ENCODE measurements at places on chromosomes 2 and 18. TPM values are rescaled to one million over a fixed set of nuclear protein-coding genes. Genes with fewer than 3 reads are reported as not detected.

- H3K36me3 ChIP-seq = no peaks in the 10 kb centered on the region
- H3K4me3 ChIP-seq = no peak overlapping the region
- H3K27ac ChIP-seq = no peak overlapping the region
Observed at GRCh38 chr2:136059036-136059472, 58.9 kb downstream of the CXCR4 start.

The SLC4A5 gene
- total RNA-seq = not detected

DNA sequence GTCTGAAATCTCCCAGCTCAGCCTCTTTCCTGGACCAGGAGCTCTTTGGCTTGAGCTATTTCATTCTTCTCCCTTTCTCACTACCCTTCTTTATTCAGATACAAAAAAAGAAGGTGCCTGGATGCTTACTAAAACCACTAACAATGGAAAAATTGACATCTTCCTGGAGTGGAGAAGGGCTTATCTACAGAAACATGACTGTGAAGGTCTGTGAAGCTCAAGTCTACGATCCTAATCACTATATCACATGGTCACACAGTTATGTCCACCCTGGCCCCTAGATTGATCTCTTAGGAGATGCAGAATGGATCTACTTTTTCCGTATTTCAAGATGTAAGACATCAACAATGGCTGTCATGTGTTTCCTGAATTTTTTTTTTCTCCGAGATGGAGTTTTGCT lies 5.7 kb upstream of the KRCC1 start:
- DNase-seq = no peak
- no peak overlapping the region for H3K4me3 ChIP-seq
- no peaks in the 10 kb centered on the region for H3K27me3 ChIP-seq
- peaks cover 25% of the 10 kb centered on the region for H3K4me1 ChIP-seq

DNA sequence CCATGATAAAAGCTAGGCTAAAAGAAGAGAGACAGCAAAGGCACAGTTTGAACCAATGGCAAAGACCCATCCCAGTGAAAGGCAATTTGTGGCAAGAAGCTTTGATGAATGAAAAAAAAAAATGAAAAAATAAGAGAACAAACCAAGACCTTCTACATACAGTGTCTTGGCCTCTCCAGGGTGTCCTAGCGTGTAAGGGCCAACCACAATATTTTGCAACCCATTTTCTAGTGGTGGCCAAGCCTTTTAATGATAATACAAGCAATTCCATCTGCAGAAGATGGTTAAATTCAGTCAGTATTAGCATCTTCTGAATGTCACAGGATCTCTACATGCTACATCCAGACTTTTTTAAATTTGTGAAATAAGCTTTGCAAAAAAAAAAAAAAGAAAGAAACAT lies 270.4 kb downstream of the LRATD1 start:
- H3K27ac ChIP-seq = no peak overlapping the region
- H3K4me3 ChIP-seq = no peak overlapping the region
- no peaks in the 10 kb centered on the region for H3K4me1 ChIP-seq
- no peak for DNase-seq
- H3K27me3 ChIP-seq = no peaks in the 10 kb centered on the region

The ZSWIM2 gene
- total RNA-seq = not detected

- H3K27me3 ChIP-seq = no peaks in the 10 kb centered on the region
- H3K4me1 ChIP-seq = no peaks in the 10 kb centered on the region
- no peak overlapping the region for H3K4me3 ChIP-seq
- no peak overlapping the region for H3K27ac ChIP-seq
Observed at GRCh38 chr2:117523267-117523666, 291.2 kb upstream of the DDX18 start.

DNA sequence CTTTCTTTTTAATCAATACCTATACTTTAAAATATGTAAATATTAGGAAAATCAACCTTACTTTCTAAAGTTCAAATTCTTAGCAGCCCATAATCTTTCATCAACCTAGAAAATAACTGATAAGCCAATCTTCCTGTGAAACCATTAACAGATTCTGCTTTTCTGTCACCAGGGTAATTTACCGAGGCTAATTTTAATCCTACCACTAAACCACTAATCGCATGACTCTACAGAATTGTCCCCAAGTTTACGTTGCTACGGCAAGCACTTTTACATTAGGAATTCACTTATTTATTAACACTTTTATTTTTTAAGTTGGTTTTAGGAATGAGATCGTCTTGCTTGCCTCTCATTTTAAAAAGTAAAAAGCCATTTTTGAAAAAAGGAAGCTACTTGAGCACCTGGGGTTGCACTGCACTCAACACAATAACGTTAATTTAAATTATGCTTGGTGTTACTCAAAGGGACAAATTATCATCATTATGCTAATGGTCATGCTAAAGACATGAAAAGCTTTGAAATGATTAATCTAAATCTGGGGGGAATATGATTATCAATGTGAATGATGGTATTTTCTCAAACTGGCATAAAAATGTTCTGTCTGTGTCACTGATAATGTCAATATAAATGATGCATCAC lies 10.2 kb downstream of the ZNF516 start:
- no peak overlapping the region for H3K27ac ChIP-seq
- no peaks in the 10 kb centered on the region for H3K4me1 ChIP-seq
- H3K27me3 ChIP-seq = peaks cover 9% of the 10 kb centered on the region
- H3K36me3 ChIP-seq = no peaks in the 10 kb centered on the region

GRCh38 chr2:37005118-37005868 lies 39.0 kb upstream of the STRN start:
- no peak overlapping the region for H3K4me3 ChIP-seq
- no peak overlapping the region for H3K27ac ChIP-seq
- H3K36me3 ChIP-seq = peaks cover 42% of the 10 kb centered on the region
- DNase-seq = no peak
- peaks cover 2% of the 10 kb centered on the region for H3K4me1 ChIP-seq
- H3K27me3 ChIP-seq = no peaks in the 10 kb centered on the region

DNA sequence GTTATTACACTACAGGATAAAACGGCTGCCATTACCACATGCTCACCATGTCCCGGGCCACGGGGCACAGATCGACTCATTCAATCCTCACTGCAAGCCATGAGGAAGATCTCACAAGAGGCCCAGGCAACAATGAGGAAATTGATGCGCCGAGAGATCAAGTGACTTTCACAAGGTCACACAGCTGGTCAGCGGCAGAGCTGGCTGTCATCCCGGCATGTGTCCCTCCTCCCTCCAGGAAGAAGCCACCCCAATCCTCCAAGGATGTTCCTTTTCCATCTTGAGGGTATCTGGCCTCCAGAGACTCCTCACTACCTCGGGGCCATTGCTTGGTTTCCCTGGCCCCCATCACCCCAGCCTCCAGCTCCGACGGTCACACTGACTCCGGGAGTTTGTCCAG lies 65.3 kb upstream of the GLI2 start:
- H3K27ac ChIP-seq = no peak overlapping the region
- H3K4me1 ChIP-seq = no peaks in the 10 kb centered on the region
- no peaks in the 10 kb centered on the region for H3K36me3 ChIP-seq
- DNase-seq = no peak
- H3K4me3 ChIP-seq = no peak overlapping the region

GRCh38 chr2:67389788-67390187 lies 7.3 kb upstream of the ETAA1 start:
- no peak overlapping the region for H3K27ac ChIP-seq
- H3K4me3 ChIP-seq = no peak overlapping the region
- H3K4me1 ChIP-seq = no peaks in the 10 kb centered on the region

- no peaks in the 10 kb centered on the region for H3K4me1 ChIP-seq
- no peak overlapping the region for H3K27ac ChIP-seq
- H3K27me3 ChIP-seq = no peaks in the 10 kb centered on the region
- no peak for DNase-seq
Observed at GRCh38 chr2:58938988-58939387, 697.9 kb upstream of the FANCL start.

The CYBRD1 gene
- 22.4 TPM for total RNA-seq

DNA sequence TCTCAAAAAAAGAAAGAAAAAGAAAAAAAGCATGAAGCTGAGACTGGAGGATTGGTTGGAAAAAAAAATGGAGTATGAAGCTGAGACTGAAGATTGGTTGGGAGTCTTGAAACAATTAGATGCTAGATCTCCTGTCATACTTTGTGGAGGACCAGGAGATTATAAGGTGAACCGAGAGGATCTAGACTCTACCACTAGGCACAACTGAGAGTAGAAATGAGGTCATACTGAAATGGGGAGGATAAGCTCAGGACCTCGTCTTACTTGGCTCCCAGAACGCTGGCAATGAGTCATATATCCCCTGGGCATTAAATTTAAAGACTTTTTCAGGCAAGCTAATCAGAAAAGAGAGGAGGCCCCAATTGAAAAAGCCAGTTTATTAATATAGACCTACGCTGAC lies 3.3 kb upstream of the ORC2 start:
- no peak overlapping the region for H3K4me3 ChIP-seq
- no peaks in the 10 kb centered on the region for H3K27me3 ChIP-seq
- H3K36me3 ChIP-seq = peaks cover 3% of the 10 kb centered on the region
- peak; percentile 35 for DNase-seq
- peaks cover 8% of the 10 kb centered on the region for H3K4me1 ChIP-seq
- peak overlapping the region; percentile 38 for H3K27ac ChIP-seq

DNA sequence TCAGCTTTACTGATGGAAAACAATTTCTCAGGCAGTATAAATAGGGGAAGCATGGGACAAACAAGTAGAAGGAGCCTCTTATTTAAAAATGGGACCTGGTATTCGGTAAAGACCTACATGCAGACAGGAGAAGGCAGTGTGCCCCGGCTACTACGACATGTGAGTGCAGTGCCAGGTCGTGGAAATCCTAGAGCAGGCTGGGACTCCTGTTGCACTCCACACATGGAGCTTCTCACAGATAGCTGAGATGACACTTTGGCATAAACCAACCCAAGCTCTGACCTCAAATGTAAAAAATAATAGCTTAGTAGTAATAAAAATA lies 885 bp upstream of the DSEL start:
- H3K27me3 ChIP-seq = no peaks in the 10 kb centered on the region
- DNase-seq = no peak
- H3K4me1 ChIP-seq = peaks cover 7% of the 10 kb centered on the region

- no peaks in the 10 kb centered on the region for H3K27me3 ChIP-seq
- no peak overlapping the region for H3K27ac ChIP-seq
- H3K4me3 ChIP-seq = no peak overlapping the region
- H3K36me3 ChIP-seq = no peaks in the 10 kb centered on the region
Observed at GRCh38 chr2:16952368-16952767, 286.7 kb upstream of the CYRIA start.

GRCh38 chr2:215110918-215111317 lies 27.5 kb downstream of the ABCA12 start:
- no peaks in the 10 kb centered on the region for H3K4me1 ChIP-seq
- H3K27ac ChIP-seq = no peak overlapping the region
- H3K4me3 ChIP-seq = no peak overlapping the region
- H3K36me3 ChIP-seq = no peaks in the 10 kb centered on the region
- no peaks in the 10 kb centered on the region for H3K27me3 ChIP-seq

- peaks cover 21% of the 10 kb centered on the region for H3K27me3 ChIP-seq
- peaks cover 23% of the 10 kb centered on the region for H3K4me1 ChIP-seq
- no peak overlapping the region for H3K27ac ChIP-seq
- no peak for DNase-seq
Observed at GRCh38 chr18:49560624-49561288, 1.1 kb upstream of the LIPG start.

The TAF4B gene
- 19.2 TPM for total RNA-seq

DNA sequence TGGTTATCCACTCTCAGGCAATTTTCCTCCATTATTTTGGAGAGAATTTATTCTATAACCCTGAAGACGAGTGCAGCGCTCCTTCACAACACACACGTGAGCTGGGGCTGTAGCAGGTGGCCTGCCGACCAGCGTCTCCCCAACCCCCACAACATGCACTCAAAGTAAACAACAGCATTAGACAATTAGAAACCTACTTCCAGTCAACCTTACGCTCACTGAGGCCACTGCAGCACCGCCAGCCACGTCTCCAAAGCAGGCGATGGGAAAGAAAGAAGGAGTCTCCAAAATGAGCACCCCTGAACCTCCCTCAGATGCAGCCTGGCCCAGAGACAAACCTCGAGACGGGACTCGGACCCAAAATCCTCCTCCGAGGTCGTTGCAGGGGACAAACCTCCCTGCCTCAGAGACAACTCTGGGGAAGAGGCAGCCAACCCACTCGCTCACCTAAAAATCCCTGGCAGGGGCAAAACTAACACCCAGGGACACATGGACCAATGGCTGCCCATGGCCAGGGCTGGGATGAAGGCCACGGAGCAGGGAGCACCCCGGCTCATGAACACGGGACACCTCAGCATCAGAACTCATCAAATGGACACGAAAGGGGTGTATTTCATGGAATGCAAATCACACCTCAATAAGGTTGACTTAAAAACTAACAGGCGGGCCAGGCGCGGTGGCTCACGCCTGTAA lies 2.6 kb downstream of the SLC66A2 start:
- peaks cover 4% of the 10 kb centered on the region for H3K4me1 ChIP-seq
- no peak overlapping the region for H3K27ac ChIP-seq
- H3K36me3 ChIP-seq = no peaks in the 10 kb centered on the region
- no peaks in the 10 kb centered on the region for H3K27me3 ChIP-seq

- H3K4me1 ChIP-seq = peaks cover 4% of the 10 kb centered on the region
- no peak for DNase-seq
- H3K27me3 ChIP-seq = peaks cover 3% of the 10 kb centered on the region
- no peak overlapping the region for H3K4me3 ChIP-seq
Observed at GRCh38 chr2:70939839-70940580, 4.3 kb downstream of the ATP6V1B1 start.

- H3K27ac ChIP-seq = no peak overlapping the region
- no peaks in the 10 kb centered on the region for H3K4me1 ChIP-seq
- no peak for DNase-seq
- H3K36me3 ChIP-seq = no peaks in the 10 kb centered on the region
- H3K27me3 ChIP-seq = peaks cover 10% of the 10 kb centered on the region
- H3K4me3 ChIP-seq = no peak overlapping the region
Observed at GRCh38 chr2:37370666-37371065, 26.2 kb downstream of the QPCT start.

The LAMA3 gene
- total RNA-seq = 0.07 TPM

- no peak overlapping the region for H3K4me3 ChIP-seq
- no peaks in the 10 kb centered on the region for H3K4me1 ChIP-seq
- no peaks in the 10 kb centered on the region for H3K36me3 ChIP-seq
Observed at GRCh38 chr2:1793868-1794445, 49.6 kb upstream of the PXDN start.

- H3K27ac ChIP-seq = no peak overlapping the region
- H3K4me3 ChIP-seq = no peak overlapping the region
- H3K27me3 ChIP-seq = no peaks in the 10 kb centered on the region
- H3K36me3 ChIP-seq = no peaks in the 10 kb centered on the region
- no peaks in the 10 kb centered on the region for H3K4me1 ChIP-seq
- no peak for DNase-seq
Observed at GRCh38 chr2:61597300-61598289, 59.4 kb upstream of the XPO1 start.

DNA sequence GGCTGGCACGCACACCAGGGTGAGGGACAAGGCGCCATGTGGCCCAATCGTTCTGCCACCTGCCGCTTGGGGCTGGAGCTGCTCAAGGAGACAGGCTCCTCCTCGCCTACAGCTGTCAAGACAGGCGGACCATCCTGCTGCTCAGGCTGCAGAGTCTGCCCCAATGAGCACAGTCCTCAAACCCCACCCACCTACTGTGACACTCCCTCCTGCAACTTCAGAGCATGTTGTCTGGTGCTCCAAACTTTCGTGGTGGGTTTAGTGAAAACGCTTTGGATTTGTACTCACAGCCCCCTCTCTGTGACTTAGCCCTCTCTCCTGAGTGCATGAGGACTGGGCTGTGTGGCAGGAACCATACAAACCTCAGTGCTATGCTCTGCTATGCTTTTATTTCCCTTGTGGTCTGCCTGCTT lies 23.2 kb upstream of the SLC35F6 start:
- H3K4me3 ChIP-seq = no peak overlapping the region
- no peaks in the 10 kb centered on the region for H3K4me1 ChIP-seq
- no peak overlapping the region for H3K27ac ChIP-seq
- no peaks in the 10 kb centered on the region for H3K36me3 ChIP-seq

The FBXO36 gene
- total RNA-seq = 0.29 TPM

The TMBIM1 gene
- total RNA-seq = 102 TPM
